Amniotic epithelial cell (primary cell): ENCODE measurements at places on chromosomes 6 and 20.

- DNase-seq, result no peak
Measured at GRCh38 chr6:161417717-161418462, 144.0 kb upstream of the AGPAT4 start.

- peak; percentile 38 for DNase-seq
Measured at GRCh38 chr20:38680500-38681306, 43.6 kb upstream of the SLC32A1 start.

DNA sequence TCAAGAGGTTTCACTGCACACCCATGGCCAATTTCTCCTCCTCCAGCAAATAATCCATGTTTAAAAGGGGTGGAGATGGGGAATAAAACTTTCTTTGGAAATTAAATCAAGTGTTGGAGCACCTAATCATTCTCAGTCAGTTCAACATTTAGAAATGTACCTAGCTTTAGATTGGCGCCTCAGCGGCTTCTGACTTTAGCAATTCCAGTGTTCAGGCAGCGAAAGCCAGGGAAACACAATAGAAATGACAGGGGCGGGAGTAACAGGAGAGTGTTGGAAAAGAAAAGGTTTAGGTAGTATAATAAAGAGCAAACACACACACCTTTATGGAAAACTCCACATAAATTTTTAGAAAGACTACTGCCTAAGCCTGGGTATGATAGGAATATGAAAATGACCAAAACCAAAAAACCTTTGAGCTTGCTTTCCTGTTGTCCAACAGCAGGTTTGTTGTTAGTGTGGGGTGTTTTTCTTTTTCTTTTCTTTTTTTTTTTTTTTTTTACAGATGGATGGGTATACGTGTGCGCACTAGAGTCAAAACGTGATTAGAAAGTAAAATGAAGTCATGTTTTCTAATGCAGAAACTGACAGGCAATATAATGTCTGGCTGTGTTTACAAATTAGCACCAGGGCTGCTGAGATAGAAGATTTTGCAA, 7.7 kb downstream of the TFAP2A start:
- DNase-seq, result no peak

DNA sequence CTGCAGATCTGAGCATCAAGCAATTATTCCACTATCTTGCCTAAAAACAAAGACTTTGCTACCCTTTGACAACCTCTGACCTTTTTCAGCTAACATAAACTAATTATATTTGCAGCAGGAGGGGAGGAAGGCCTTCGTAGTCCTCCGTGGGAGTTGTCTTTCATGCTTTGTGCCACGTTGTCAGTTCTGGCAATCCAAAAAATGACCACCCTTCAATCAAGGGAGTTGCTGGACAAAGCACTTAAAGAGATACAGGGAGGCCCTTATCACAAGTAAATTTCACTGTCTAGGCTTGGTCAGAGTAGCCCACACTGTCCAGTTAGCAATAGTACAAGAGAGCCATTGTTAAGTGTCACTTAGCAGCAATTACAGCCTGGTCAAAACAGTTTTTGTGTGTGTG, 578.9 kb downstream of the HAO1 start:
- no peak for DNase-seq

DNA sequence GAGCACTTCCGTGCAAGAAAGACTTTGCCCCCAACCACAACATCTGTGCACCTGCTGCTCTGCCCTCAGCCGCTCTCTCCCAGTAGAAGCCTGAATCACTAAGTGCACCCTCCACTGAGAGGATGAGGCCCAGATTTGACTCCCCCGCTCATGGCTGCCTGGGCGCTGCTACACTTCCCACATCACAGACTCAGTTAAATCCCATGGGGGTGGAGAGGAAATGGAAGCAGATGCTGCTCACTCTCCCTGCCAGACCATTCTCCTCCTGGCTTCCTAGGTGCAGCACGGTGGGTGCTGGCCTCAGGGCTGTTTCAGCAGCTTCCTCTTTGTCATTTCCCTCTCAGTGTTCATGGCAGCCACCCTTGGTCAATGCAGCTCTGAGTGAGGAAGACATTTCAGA, 4.8 kb downstream of the CST5 start:
- DNase-seq, result no peak

- no peak for DNase-seq
Measured at GRCh38 chr6:42335896-42336295, 115.8 kb downstream of the TRERF1 start.

DNA sequence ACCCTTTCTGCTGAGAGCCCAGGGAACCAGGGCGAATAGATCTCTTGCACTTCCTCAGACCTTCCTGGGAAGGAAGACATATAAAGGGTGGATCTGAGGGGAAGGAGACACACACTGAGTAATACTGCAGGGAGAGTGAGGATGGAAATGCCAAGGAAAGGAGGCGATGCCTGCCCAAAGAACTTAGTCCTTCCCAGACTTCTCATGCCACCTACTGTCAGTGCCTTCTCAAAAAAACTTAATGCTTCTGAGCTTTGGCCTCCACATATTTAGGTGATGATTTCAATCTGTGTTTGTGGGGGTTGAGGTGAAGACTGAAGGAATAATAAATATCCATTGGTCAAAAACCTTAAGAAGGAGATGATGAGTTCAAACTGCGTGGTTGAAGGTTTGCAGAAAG, 9.7 kb downstream of the BTN3A1 start:
- DNase-seq, result peak; percentile 26

- DNase-seq, result no peak
Measured at GRCh38 chr6:39362487-39362865, 40.0 kb upstream of the KCNK16 start.

DNA sequence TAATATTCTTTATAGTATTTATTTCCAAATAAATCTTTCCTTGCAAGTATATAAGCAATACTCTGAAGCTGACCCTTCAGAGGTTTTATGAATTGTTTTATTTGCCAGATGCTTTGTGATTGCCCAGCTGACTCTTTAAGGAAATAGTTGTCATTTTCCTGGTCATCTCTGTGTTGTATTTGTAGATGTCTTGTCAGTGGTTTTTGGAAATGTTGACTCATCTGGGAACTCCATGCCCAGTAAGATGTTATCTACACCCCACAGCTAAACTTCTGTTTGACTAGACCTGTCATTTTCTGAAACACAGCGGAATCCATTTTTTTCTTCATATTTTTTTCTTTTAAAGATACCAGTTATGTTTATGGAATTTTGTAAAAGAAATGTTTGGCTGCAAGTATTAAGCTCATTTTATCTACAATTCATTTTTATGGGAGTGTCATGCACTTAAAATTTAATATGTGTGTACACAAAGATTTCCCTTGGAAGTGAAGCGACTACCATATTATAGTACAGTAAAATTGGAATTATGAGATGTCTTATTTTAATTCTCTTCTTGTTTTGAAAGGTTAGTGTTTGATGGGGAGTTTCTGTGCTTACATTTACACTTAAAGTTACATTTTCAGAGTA, 491.0 kb downstream of the NKAIN2 start:
- DNase-seq, result peak; percentile 65

DNA sequence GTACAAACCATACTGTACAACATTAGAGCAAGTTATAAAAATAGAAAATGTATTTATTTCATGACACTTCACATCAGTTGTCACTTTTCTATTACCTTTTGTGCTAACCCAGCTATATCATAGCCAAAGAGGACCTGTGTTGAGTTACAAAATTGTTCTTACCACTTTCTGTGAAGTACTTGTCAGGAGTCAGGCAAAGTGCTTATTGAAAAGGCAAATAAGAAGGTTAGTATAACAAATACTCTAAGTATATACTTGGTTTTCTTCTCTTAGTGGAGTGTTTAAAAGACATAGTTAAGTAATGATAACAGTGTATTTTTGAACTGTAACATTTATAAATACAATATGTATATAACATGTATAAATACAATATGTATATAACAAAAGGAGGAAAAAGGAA, 88.9 kb downstream of the HIVEP1 start:
- DNase-seq, result no peak

DNA sequence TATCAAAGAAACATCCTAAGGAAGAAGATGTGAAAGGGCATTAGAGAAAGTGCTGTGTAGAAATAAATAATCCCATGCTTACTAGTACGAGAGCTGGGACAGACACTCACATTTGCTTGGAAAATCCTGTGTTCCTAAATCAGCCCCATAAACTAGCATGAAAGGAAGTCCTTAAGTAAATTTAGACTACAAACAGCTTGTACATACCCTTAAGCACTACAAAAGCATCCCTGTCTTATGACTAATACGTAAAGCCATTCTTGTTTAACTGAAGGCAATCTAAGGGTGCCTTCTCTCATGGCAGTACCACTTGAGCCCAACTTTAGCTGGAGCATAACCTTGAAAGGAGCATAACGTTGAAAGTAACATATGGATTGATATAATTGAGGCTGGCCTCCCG, 15.4 kb upstream of the FOXQ1 start:
- no peak for DNase-seq

DNA sequence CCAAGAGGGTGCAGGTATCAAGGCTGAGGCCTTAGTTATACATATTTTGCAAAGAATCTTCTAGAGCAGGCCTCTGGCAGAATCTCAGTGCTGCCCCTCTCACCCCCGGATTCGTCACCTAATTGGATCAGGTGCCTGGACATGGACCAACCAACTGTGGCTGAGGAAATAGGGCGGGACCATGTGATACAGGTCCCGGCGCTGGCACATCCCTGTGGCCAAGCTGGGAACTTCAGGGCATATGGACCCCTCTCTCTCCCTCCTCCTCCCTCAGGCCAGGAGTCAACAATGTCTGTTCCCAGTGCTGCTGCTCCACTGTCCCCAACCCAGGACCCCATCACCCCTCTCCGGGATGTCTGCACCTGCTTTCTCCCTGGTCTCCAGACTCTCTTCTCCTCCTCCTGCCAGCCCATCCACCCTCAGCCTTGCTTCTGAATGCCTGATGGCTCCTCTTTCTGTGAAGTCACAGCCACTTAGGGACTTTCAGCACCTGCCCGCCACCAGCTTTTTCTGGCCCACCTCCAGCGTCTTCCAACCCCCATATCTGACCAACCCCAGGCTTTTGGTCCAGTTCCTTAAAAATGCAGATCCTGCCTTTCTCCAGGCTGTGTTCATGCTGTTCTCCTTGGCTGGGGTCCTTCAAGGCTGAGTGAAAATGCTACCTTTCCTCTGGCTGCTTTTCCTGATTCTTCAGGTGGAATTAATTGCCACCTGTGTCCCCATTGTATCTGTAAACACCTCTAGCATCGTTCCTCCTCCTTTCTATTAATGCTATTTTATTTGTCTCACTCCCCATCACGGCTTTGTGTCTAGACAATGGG, 19.0 kb upstream of the MLN start:
- DNase-seq, result peak; percentile 32

DNA sequence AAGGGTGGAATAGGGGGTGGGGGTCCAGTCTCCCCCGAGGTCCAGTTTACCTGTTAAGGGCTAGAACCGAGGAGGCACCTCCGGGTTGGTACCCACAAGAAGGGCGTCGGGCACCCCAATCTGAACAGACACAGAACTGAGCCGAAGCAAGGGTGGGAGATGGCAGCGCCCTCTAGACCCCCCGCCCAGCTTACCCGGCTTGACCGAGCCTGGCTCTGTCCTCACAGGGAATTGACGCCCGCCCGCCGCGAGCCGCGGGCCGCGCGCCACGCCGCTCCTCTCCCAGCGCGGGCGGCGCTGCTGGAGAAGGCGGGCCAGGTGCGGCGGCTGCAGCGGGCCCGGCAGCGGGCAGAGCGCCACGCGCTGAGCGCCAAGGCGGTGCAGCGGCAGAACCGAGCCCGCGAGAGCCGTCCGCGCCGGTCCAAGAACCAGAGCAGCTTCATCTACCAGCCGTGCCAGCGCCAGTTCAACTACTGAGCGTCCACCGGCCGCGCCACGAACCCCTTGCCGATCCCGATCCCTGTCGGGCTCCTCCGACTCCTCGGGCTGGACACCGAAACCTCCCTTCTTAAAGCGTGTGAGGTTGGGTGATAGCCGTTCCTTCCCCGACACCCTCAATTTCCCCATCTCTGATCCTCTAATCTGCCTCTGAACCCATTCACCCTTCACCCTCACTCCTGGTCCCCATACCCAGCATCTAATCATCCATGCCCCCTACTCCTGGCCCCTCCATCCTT, 5.9 kb downstream of the TP53INP2 start:
- DNase-seq, result peak; percentile 50

DNA sequence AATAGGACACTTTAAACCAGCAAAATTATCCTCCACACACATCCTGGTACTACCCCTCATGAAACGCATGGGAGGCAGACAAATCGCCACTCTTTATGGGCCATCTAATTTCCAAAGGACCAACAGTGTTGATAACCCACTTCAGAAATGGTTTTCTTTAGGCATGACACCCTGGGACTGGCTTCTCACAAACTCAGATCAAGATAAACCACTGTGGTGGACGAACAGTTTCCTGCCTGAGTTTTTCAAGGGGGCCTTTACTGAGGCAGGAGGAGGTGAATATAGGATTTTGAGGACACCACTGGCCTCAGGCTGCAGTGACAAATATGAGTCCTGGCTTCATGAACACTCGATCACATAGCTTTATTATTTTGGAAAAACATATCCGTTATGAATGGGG, 26.0 kb downstream of the TRAM2 start:
- no peak for DNase-seq

DNA sequence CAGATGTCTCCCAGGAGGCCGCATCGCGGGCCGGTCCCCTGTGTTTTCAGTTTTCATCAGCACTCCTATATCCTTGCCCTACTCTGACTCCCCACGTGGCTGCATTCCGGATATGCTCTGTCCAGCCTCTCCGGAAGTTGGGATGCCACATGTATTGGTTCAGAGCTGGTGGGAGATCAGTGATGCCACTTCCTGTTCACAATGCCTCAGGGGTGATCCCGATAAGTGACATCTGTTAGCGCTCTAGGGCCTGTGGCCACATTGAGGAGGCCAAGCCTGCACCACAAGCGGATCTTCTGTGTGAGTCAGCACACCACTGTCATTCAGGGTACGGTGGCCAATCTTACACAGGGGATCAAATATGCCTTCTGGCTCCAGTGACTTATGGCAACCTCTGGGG, 57.8 kb downstream of the PPP1R3G start:
- DNase-seq, result no peak

DNA sequence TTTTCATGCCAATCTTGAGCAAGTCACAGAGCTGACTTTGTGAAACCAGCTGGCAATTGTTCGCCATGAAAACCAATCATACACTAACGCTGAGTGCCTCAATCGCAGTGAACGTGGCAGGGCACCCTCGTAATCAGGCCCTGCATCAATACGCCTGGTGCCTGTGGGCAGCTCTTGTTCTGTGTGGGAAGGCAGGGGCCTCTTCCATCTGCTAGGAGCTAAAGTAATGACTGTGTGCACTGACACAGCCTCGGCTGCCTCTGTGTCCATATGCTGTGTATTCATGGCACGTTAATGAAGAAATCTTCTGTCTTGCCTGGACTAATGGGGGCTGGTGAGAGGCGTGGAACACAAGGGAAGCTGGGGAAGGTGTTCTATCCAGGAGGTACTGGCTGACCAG, 27.8 kb upstream of the SYNDIG1 start:
- no peak for DNase-seq

- DNase-seq, result no peak
Measured at GRCh38 chr6:37257320-37257633, 295 bp upstream of the TBC1D22B start.

DNA sequence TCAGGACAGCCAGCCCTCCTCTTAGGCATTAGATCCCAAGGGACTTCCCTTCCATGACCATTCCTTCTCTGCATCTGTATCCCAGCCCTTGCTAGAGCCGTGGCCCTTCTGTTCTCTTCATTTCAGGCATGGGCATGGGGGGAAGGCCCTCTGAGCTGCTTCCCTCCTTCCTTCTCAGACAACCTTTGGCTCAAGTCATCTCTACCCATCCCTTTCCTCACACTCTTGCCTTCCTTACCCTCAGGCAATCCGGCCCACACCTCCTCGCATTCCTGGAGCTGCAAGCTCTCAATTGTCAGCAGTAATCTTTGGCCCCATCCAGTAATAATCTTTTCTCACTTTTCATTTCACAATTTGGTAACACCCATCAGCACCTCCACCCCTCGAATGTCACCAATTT, 426.9 kb upstream of the JARID2 start:
- no peak for DNase-seq
